CD4-positive, alpha-beta T cell treated with Interleukin-10 for 1 hour (primary cell): ENCODE measurements at places on chromosomes 4 and X.

DNA sequence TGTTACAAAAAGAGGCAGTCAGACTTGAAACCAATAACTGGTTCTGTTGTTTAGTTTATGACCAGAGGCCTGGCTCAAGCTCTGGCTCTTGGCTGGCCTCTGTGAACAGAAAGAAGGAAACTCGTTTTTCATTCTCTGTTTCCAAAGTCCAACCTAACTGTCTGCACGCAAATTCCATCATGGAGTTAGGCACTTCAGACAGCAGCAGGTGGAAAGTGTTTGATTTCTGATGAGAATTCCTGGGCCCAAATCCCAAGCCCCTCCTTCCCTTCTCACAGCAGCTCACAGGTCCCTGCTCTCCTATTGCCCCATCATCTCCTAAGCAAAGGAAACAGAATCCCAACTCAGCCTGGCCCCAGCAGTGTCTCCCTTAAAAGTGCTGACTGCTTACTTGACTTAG, 42.8 kb upstream of the FGF16 start:
- DNase-seq = no peak

DNA sequence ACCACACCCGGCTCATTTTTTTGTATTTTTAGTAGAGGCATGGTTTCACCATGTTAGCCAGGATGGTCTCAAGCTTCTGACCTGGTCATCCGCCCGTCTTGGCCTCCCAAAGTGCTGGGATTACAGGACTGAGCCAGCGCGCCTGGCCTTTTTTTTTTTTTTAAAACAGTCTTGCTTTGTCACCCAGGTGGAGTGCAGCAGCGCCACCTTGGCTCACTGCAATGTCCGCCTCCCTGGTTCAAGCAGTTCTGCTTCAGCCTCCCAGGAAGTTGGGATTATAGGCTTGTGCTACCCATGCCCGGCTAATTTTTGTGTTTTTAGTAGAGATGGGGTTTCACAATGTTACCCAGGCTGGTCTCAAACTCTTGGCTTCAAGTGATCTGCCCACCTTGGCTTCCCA, 28.9 kb downstream of the ZFX start:
- DNase-seq = no peak

GRCh38 chr4:25065431-25065858, 34.7 kb upstream of the LGI2 start:
- no peak for DNase-seq

DNA sequence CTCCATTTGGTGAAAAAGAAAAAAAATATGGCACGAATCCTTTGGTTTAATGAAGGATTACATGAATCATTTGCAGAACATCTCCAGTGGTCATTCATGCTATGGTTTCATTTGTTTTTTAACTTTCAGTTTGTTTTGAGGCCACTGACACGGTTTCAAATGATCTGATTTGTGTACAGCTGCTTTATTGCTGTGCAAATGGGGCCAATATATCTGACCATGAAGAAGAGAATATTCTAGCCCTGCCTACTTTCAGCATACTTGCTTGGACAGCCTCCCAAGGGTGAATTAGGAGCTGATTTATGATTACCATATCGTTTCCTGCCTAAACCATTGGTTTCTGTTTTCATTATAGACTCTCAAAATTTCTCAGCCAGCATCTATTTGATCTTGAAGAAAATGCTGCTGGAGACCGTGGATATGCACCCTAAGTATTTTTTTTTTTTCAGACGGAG, 30.7 kb downstream of the SPARCL1 start:
- no peak for DNase-seq

GRCh38 chr4:52996261-52997131, 134.4 kb downstream of the RASL11B start:
- no peak for DNase-seq

GRCh38 chr4:19494961-19495360, 756.7 kb upstream of the SLIT2 start:
- no peak for DNase-seq

DNA sequence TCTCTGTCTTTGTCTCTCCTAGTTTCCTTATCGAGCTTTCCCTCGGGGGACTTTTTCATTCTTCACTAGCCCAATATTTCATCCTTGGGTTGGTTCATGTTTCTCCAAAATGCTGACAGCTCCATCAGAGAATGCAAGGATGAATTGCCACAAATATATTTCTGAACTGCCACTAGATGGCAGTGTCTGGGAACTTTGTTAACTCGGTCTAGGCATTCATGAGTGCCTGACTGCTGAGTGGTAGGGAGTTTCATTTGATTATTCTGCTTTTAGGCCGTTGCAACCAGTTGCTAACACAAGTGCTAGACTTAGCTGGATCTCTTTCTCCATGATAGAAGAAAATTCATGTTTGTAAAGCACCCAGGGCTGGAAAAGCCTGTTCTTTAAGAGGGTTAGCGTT, 73.5 kb upstream of the RAP2C start:
- peak; percentile 47 for DNase-seq

DNA sequence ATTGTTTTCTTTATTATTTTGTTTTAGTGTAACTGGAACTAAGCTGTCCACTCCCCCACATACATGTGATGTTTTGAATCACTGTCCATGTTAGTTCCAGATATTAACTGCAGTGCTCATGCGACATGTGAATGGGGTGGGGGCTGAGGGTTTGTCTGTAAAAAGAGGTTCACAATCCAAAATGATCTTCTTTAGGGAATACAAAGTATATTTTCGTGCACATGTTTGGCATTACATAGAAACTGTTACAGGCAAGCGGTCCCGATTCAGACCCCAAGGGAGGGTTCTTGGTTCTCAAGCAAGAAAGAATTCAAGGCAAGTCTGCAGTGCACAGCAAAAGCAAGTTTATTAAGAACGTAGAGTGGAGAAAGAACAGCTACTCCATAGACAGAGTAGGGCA, 296.5 kb upstream of the CLNK start:
- no peak for DNase-seq

- no peak for DNase-seq
Observed at GRCh38 chrX:12076046-12076445, 62.2 kb upstream of the FRMPD4 start.

- DNase-seq = no peak
Observed at GRCh38 chr4:158750379-158750778, 18.4 kb upstream of the FNIP2 start.

DNA sequence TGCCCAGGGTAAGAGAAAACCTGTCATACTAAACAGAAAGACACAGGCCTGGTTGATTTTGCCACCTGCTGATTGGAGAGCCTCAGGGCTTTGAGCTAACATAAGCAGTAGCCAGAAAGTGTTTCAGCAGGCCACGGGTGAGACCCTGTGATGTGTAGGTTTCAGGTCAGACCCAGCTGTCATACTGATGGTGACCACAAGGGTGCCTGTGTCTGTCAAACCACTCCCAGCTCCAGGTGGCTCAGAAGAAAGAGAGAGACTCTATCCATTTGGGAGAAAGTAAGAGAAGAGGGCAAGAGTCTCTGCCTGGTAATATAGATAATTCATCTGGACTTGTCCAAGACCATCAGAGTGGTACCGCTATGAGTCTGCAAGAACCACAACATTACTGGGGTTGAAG, 72.8 kb upstream of the NLRP2B start:
- no peak for DNase-seq

GRCh38 chr4:106201373-106201772, 114.6 kb downstream of the TBCK start:
- DNase-seq = no peak

DNA sequence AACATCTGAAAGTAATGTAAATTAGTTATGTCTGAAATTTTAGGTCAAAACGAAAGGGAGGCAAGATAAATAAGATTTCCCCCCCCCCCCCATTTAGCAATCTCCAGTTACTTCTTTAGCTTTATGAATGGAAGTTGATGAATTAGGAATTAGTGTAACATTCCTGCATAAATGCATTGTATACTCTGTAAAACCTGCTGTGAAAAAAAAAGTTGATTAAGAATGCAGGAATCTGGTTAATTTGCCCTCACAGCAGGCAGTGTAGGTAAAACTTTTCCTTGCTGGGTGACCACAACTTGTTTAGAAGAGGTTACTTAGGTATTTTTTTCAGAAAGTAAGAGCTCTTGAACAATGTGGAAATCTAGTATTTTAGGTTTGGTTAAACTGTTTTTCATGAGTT, 15.3 kb downstream of the LARP7 start:
- no peak for DNase-seq

DNA sequence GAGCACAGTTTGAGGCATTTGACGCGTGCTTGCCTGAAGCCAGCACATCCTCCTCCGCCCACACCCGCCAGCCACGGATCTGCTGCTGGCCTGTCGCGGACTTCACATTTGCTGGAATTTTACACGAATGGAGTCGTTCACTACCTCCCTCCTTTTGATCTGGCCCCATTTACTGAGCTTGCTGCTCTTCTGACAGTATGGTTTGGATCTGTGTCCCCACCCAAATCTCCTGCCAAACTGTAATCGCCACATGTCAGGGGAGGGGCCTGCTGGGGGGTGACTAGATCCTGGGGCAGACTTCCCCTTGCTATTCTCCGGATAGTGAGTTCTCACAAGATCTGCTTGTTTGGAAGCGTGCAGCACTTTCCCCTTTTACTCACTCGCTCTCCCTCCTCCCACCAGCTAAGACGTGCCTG, 19.9 kb upstream of the CPLX1 start:
- DNase-seq = no peak

DNA sequence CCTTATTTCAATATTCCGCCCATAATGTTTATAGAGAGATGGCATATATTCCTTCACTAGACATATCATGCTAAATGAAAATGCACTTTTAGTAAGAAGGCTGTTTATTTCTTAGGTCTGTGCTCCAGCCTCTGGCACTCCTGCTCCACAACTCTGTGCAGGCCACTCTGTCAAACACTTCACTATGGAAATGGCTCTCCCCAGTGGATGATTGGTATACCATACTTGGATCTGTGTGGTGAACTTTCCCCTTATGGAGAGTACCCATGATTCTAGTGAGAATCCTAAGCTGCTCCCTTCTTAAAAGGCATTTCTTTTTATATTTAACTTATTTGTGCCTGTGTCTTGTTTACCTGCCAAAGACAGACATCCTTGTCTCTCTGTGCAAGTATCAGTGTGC, 480.1 kb upstream of the GALNT7 start:
- DNase-seq = no peak

DNA sequence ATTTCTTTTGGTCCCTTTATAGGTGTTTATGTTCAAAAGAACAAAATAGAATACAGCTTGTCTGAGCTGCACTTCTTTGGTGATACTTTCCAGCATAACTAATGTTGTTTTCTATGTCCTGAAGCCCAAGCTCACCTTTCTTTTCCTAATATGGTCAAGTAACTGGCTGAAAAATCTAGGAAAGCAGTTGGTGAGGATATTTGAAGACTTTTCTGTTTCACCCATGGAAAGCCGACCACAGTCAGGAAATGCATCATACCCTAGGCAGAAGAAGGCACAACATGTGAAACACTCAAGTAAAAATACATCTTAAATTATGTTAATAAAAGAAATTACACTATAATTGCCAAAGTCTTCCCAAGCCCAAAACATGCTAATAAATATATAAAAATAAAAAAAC, 337.0 kb downstream of the PDGFC start:
- DNase-seq = no peak

DNA sequence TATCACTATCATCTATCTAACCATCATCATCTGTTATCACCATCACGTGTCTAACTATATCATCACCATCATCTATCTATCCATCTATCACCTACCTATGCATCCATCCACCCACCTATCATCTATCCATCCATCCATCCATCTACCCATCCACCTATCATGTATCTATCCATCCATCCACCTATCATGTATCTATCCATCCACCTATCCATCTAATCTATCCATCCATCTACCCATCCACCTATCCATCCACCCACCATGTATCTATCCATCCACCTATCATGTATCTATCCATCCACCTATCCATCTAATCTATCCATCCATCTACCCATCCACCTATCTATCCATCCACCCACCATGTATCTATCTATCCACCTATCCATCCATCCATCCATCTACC, 316.7 kb downstream of the DHRSX start:
- no peak for DNase-seq

DNA sequence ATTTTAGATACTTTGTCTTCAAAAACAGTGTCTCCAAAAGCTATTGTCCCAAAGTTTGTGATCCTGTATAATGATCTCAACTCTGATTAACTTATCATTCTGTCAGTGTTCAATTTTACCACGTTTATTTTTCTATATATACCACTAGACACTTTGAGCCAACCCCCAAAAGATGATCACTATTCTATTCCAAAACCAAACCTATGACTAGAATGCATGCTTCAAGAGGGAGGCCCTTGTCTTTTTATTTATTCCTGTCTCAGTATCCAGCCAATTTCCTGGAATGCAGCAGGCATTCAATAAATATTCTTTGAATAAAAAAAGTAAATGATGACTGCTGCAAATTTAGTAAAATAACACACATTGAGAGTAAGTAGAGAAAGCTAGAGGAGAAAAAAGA, 275.6 kb downstream of the LDB2 start:
- DNase-seq = no peak
